ENCODE measurements at places on chromosomes 2 and 18. TPM values are rescaled to one million over a fixed set of nuclear protein-coding genes. Genes with fewer than 3 reads are reported as not detected.
A peak's percentile ranks its signal among the peaks of the same experiment; 100 is the strongest.

- no peaks in the 10 kb centered on the region for H3K4me1 ChIP-seq
- no peak overlapping the region for H3K4me3 ChIP-seq
- no peak for DNase-seq
- no peak overlapping the region for H3K27ac ChIP-seq
- no peaks in the 10 kb centered on the region for H3K36me3 ChIP-seq
Measured at GRCh38 chr18:43751203-43751602, 473.9 kb upstream of the SYT4 start.

The UGT1A10 gene
- total RNA-seq: not detected

DNA sequence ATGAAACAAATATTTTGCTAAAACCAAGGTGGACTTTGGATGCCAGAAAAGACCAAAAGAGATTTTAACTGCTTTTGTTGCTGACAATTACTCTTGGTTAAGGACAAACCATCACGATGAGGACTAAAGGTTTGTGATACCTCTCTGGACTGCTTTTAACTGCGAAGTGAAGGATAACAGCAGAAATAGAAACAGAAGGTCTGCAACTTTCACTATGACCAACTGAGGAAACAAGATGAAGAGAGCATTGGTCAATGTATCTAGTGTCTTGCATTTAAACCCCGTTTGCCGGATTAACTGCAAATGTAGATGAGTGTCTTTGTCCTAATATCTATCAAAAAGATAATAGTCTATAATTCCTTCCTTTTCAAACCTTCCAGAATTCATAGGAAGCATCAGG is 541.7 kb downstream of the ERBB4 start:
- H3K27ac ChIP-seq: no peak overlapping the region
- H3K36me3 ChIP-seq: no peaks in the 10 kb centered on the region
- DNase-seq: no peak

DNA sequence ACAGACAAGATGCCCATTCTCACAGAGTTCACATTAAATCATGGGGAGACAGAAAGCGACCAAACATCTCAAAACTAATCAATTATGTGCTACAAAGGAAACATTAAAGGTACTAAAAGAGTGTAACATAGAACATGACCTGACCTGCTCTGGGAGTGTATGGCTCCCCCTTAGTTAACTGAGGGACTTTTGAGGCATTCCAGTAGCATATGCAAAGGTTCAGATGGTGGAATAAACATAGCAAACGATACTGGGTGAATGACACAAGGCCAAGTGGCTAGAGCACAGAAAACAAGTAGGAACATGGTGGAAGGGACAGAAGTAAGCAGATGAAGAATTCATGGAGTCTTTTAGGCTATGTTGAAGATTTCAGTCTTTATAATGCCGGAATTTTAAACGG is 11.9 kb downstream of the PPP3R1 start:
- no peak overlapping the region for H3K27ac ChIP-seq
- peaks cover 3% of the 10 kb centered on the region for H3K36me3 ChIP-seq
- H3K4me1 ChIP-seq: peaks cover 42% of the 10 kb centered on the region
- no peak for DNase-seq

The PKP4 gene
- 17.3 TPM for total RNA-seq

The REG3A gene
- total RNA-seq: 0.46 TPM

- H3K27ac ChIP-seq: peak overlapping the region; percentile 60
- H3K4me3 ChIP-seq: peak overlapping the region; percentile 25
- H3K27me3 ChIP-seq: no peaks in the 10 kb centered on the region
- no peak for DNase-seq
- peaks cover 46% of the 10 kb centered on the region for H3K4me1 ChIP-seq
- peaks cover 9% of the 10 kb centered on the region for H3K36me3 ChIP-seq
Measured at GRCh38 chr18:79507546-79508480, 112.1 kb downstream of the NFATC1 start.

The FLACC1 gene
- 6.5 TPM for total RNA-seq

The ATOH8 gene
- total RNA-seq: not detected

The SCN7A gene
- total RNA-seq: not detected

The DOCK10 gene
- total RNA-seq: 266 TPM

DNA sequence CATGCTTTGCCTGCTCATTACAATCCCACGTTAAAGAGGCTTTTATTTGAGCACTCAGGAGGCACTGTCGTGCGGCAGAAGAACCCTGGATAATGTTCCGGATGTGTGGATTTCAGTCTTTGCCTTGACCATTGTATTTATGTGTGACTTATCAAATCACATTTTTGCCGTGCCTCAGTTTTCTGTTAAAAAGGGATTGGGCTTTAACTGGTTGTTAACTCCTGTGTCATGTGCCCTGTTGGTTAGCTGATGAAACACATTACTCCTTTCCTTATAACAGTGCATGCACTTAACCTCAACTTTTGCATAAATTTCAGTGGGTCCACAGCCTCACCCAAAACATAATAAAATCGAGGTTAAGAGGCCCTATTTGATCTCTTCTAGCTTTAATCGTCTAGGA is 52.7 kb downstream of the NAB1 start:
- no peak overlapping the region for H3K4me3 ChIP-seq
- H3K27me3 ChIP-seq: no peaks in the 10 kb centered on the region
- H3K4me1 ChIP-seq: no peaks in the 10 kb centered on the region
- H3K27ac ChIP-seq: no peak overlapping the region
- no peaks in the 10 kb centered on the region for H3K36me3 ChIP-seq

The PLCD4 gene
- 0.43 TPM for total RNA-seq

The LHCGR gene
- total RNA-seq: not detected

DNA sequence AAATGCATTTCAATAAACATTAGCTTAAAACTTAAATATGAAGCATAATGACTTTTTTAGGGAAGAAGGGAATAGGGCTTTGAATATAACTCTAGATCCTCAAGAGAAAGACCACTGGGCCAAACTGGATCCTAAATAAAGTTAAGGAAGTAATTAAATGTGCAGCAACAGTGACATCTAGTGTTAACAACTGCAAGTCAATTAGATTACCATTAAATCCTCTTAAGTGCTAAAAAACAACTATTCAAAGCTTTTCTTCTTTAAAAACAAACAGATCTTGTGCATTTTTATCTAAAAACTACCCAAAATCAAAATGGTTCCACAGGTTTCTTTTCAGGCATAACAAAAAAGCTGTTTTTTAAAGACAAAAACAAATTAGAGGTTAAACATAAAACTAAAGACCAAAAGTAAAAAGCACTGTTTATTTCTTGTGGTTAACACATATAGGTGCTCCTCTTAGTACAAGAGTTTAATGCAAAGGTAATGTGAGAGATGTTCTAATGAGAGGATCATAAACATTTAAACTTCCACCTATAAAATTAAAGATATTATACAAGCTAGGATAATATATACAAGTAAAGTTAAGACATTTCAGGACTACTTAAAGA is 111.4 kb downstream of the THADA start:
- H3K36me3 ChIP-seq: no peaks in the 10 kb centered on the region
- H3K4me1 ChIP-seq: no peaks in the 10 kb centered on the region
- no peaks in the 10 kb centered on the region for H3K27me3 ChIP-seq
- no peak overlapping the region for H3K27ac ChIP-seq
- DNase-seq: no peak

The SERPINB4 gene
- not detected for total RNA-seq

DNA sequence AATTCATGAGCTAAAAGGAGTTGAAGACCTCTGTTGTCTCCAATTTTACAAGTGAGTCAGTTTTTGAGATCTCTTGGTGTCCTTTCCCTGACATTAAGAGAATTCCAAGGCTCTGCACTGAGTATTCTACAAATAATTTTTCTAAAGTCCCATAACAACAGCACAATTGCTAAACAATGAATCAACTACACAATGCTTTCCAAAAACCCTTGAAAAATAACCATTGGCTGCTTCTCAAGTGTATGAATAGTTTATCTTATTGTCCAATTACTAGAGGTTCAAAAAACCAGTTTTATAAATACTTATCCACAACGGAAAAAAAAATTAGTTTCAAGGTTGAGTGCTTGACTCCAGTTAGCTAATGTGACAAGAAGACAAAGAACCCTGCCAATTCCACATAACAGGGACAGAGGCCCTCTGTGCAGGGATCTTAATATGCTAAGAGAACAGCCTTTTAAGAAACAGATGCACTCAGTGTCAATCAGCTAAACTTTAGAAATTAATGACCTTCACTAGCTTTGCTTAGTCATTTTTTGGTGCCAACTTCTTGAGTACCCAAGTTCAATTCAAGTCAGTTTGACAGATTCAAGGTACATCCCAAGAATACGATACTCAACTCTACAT is 266.6 kb upstream of the CYP26B1 start:
- H3K4me3 ChIP-seq: no peak overlapping the region
- DNase-seq: no peak
- no peaks in the 10 kb centered on the region for H3K4me1 ChIP-seq

- no peak for DNase-seq
- H3K4me1 ChIP-seq: no peaks in the 10 kb centered on the region
- no peaks in the 10 kb centered on the region for H3K27me3 ChIP-seq
- H3K27ac ChIP-seq: no peak overlapping the region
- H3K4me3 ChIP-seq: no peak overlapping the region
Measured at GRCh38 chr2:164826293-164827243, 15.1 kb downstream of the COBLL1 start.

GRCh38 chr18:58512648-58513588 is 116.0 kb downstream of the ALPK2 start:
- no peaks in the 10 kb centered on the region for H3K27me3 ChIP-seq
- no peak overlapping the region for H3K27ac ChIP-seq
- no peaks in the 10 kb centered on the region for H3K36me3 ChIP-seq
- no peak overlapping the region for H3K4me3 ChIP-seq

The TWIST2 gene
- total RNA-seq: not detected

- no peak overlapping the region for H3K4me3 ChIP-seq
- no peaks in the 10 kb centered on the region for H3K4me1 ChIP-seq
- no peaks in the 10 kb centered on the region for H3K36me3 ChIP-seq
- peaks cover 9% of the 10 kb centered on the region for H3K27me3 ChIP-seq
Measured at GRCh38 chr2:227701556-227701955, 16.3 kb downstream of the SLC19A3 start.

DNA sequence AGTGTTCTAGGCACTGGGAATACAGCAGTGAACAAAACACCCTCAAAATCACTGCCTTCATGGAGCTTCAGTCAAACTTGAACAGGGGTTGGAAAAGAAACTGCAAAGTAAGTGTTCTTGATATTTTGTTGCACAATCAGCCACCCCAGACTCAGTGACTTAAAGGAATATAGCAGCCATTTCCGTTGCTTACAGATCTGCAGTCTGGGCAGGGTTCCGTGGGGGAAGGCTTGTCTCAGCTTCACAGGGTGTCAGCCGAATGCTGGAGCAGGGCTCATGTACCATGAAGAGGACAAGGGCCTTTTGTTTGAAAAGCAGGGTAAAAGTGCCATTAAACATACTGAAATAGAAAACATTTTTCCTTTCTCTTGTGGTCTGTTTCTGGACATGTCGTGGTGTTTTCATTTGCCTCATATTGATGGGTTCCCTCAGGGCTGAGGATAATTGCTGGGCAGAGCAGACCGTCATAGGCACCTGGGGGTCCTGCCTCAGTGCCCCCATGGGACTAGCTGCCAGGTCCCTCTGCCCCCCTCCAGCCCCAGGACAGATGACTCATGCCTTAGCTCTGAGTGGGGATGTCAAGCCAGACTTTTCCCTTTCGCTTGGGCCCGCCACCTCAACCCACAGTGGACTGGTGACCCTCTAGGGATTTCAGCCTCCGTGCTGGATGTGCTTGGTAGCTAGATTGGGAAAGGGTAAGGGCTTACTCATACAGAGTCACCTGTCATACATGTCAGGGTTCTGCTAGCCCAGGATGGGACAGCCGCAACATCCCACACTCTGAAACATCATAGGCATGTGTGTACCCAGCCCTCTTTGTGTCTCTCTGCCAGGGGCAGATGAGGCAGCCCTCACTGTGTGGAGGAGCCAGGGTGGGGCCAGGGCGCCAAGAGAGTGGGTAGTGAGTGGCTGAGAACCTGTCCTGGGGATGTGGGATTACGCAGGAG is 96.5 kb downstream of the PTPRM start:
- H3K4me3 ChIP-seq: no peak overlapping the region
- no peaks in the 10 kb centered on the region for H3K36me3 ChIP-seq
- no peaks in the 10 kb centered on the region for H3K4me1 ChIP-seq
- no peak overlapping the region for H3K27ac ChIP-seq
- no peaks in the 10 kb centered on the region for H3K27me3 ChIP-seq

- no peaks in the 10 kb centered on the region for H3K4me1 ChIP-seq
- peaks cover 7% of the 10 kb centered on the region for H3K36me3 ChIP-seq
- H3K27me3 ChIP-seq: no peaks in the 10 kb centered on the region
- no peak for DNase-seq
Measured at GRCh38 chr2:202950592-202950991, 38.5 kb downstream of the CARF start.

The PROC gene
- not detected for total RNA-seq

GRCh38 chr18:49786019-49786720 is 27.2 kb downstream of the ACAA2 start:
- no peaks in the 10 kb centered on the region for H3K36me3 ChIP-seq
- peak overlapping the region; percentile 39 for H3K27ac ChIP-seq
- H3K4me1 ChIP-seq: peaks cover 18% of the 10 kb centered on the region
- no peak for DNase-seq
- H3K27me3 ChIP-seq: no peaks in the 10 kb centered on the region
- no peak overlapping the region for H3K4me3 ChIP-seq

GRCh38 chr2:240362216-240362755 is 73.2 kb upstream of the GPC1 start:
- H3K27me3 ChIP-seq: no peaks in the 10 kb centered on the region
- H3K27ac ChIP-seq: no peak overlapping the region
- no peaks in the 10 kb centered on the region for H3K36me3 ChIP-seq
- no peak for DNase-seq
- H3K4me3 ChIP-seq: no peak overlapping the region
